Right forelimb (tissue), 1 donor: ENCODE measurements at places on chromosomes 6 and 20.

DNA sequence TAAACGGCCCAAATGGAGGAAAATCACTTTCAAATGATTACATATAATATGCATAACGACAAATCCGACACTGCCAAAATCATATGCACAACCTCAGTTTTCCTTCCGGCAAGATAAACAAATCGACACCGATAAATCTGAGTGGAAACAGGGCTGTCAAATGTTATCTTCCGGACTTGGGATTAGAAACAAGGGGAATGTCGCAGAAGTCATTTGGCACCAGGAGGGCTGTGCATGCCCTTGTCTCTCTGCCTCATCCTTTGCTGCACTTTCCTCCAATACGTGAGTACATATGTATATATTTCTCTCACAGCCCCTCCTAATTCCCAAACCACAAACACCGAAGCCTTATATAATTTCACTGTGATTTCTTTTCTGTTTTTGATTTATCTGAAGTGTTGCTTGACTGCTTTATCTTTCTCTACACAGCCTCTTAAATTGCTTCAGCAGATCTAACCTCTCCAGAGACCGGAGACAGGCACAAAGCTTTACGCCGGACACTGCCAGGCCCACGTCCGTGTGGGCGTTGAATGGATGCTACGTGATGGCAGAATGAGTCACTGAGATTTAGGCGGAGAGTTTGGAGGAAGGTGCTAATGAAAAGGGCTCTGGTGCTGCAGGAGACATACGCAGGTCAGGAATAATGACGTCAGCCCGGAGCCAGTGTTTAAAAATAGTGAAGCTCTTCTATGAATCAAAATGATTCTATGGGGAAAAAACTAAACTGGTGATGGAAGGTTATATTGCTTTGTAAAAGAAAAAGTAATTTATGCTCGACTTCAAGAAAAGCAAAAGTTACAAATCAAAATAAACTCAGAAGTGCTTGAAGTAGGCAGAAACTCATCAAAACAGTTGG, 21.0 kb upstream of the PRELID3B start:
- DNase-seq: no peak

DNA sequence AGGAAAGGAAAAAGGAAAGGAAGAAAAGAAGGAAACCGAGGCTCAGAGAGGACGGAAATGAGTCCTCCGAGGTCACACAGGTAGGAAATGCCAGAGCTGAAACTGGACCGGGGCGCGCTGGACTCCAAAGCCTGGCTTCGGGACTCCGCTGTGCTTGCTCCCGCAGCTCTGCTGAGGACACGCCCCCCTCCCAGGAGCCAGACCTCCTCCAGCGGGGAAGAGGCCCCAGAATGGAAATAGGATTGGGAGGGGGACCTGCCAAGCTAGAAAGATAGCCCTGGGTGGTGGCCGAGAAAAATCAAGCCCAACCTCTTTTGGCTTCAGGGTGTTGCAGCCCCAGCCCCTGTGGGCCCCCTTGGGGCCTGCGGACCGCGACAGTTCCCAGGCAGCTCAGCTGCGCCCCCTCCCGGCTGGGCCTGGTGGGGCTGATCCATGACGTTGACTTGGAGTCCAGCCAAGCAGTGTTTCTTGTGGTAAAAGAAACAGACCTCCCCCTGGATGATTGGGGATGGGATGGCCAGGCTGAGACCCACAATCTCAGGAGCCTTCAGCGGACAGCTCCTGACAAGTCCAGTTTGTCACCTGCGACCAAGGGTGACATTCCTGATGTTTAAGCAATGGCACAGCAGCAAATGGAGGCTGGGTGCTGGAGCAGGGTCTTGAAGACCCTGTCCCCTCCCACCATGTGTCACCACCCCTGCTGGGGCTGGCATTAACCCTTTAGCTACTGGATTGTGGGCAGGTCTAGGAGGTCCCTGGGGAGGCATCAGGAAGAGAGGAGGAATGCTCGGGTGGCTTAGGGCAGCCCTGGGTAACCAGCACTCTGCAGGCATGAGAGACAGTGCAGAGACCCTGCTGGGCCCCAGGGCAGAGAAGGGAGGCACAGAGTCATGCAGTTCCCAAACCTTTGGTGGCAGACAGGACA, 55.4 kb downstream of the RIPOR3 start:
- peak; percentile 81 for DNase-seq

- DNase-seq: no peak
Measured at GRCh38 chr6:88665131-88665530, 298.3 kb downstream of the RNGTT start.

DNA sequence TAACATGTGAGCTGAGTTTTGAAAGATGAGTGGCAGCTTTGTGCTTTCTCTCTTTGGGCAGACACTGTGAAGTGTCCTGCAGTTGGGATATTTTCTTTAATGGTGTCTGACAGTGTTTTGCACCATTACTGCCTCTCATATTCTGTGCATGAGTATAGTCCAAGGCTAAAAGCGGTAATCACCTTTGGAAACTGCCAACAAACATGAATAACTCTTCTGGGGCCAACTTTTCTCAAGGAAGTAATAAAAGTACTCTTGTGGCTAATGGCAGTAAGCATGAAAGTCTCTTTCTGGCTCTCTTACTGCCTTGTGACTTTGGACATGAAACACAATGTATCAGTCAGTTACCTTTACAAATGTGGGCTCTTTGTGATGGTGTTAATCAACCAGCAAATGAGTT, 91.7 kb upstream of the SOX4 start:
- no peak for DNase-seq

- DNase-seq: no peak
Measured at GRCh38 chr6:85419046-85419759, 30.7 kb upstream of the NT5E start.
